ENCODE measurements at places on chromosomes 4 and X.

DNA sequence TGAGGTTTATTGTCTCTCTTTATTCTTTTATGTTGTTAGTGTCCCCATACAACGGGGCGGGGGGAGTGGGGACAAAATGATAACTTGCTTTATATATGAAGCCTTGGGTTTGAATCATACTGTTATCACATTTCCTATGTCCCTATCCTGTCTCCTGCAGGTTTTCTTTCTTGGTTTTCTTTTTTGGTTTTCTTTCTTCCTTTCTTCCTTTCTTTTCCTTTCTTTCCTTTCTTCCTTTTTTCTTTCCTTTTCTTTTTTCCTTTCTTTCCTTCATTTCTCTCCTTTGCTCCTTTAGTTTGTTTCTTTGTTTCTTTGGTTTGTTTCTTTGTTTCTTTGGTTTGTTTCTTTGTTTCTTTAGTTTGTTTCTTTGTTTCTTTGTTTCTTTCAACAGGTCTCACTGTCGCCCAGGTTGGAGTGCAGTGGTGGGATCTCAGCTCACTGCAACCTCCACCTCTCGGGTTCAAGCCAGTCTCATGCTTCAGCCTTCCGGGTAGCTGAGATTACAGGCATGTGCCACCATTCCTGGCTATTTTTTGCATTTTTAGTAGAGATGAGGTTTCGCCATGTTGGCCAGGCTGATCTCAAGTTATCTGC lies 4.8 kb downstream of the FMR1 start:
- DNase-seq, result no peak

DNA sequence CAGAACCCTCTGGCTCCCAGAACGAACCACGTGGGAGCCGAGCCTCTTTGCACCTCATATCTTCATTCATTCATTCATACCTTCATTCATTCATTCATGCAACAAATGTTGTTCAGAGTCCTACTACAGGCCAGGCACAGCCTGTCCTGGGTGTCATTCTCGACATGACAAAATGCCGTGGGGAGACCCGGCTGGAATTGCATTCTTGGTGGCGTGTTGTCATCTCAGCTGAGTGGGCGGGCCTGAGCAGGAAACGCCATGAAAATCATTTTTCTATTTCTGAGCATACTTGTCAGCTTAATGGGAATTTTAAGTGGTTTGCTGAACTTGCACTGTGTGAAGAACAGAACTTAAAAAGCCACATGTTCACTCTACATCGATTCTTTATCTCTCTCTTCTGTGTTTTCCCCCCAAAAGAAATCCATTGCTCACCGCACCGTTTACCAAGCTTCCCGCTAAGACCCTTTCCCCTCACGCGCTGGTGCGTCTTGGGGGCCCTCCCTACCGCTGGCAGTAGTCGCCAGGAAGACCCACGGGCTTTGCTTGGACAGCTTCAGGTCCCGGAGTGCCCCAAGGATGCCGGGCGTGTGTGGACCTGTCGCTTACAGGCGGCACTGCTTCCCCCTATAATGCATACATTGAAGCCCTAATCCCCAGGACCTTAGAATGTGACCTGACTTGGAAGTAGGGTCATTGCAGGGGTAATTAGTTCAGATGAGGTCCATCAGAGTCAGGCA lies 41.6 kb upstream of the HMX1 start:
- DNase-seq, result no peak

DNA sequence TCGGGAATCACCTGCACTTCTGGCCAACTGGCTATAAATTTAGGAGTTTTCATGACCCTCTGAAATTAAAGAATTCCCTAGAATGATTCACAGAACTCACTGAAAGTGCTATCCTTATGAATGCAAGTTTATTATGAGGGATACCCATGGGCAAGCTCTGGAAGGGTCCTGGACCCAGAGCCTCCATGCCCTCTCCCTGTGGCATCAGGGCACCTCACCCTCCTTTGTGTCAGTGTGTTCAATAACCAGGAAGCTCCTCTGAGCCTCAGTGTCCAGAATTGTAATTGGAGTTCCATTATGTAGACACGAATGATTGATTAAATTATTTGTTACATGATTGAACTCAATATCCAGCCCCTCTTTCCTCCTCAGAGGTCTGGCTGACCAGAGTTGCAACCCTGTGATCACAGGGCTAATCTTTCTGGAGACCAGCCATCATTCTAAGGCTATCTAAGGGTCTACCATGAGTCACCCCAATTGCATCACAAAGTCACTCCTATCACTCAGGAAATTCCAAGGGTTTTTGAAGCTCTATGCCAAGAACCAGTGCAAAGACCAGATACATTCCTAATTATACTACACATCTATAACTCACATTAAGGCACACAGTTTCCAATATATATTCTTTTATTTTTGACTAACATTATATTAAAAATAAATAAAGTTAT lies 8.9 kb downstream of the ANXA3 start:
- no peak for DNase-seq

GRCh38 chr4:127783026-127783769 lies 1.1 kb downstream of the HSPA4L start:
- DNase-seq, result no peak

DNA sequence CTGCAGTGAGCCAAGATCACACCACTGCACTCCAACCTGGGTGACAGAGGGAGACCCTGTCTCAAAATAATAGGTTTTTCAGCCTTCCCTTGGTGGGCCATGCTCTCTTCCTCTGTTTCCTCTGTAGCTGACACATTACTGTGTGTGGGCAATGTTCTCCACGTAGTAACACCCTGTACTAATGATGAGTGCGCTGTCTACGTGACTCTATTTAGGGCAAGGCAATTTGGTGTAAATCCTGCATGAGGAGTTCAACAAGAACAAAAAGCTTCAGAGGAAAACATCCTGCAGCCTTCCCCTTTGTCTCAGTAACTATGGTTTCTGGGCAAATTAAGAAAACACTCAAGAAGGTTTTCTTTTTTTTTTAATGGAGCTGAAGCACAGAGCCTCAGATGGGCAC lies 24.4 kb upstream of the JAKMIP1 start:
- DNase-seq, result no peak

DNA sequence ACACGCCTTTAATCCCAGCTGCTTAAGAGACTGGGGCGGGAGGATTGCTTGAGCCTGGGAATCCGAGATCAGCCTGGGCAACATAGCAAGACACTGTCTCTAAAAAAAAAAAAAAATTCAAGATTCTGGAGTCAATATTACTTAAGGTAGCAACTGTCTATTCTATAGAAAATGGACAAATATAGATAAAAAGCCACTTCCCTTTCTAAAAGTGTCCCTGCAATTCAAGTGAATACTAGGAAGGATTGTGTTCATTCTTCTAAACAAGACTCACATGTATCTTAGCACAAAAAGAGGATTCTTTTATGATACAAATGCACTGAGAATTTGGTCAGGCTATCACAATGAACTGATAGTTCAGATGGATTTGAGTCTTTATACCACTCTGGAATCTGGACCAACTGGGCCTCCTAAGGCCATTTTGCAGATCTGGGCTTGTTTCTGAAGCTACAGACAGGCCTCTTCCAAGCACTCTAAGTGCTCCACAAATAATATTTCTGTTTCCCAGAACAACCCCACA lies 7.0 kb downstream of the PKD2 start:
- DNase-seq, result no peak

DNA sequence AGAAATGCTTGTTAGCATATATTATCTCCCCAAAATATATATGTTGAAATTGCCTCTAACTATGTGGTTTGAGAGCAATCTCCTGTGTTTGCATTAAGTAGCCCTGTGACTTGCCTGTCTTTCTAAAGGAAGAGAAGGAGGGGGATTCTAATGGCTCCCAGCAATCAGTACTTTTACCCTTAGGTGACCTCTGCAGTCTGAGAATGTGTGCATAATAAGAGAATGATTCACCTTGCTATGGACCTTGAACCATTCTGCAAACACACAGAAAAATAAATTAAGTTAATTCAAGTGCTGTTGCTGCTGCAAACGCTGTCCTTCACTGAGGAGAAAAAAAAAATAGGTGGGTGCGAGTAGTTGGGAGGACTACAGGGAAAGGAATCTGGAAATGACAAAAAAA lies 322.2 kb downstream of the IQCM start:
- no peak for DNase-seq

- DNase-seq, result no peak
Observed at GRCh38 chrX:39983715-39984114, 114.0 kb downstream of the BCOR start.

DNA sequence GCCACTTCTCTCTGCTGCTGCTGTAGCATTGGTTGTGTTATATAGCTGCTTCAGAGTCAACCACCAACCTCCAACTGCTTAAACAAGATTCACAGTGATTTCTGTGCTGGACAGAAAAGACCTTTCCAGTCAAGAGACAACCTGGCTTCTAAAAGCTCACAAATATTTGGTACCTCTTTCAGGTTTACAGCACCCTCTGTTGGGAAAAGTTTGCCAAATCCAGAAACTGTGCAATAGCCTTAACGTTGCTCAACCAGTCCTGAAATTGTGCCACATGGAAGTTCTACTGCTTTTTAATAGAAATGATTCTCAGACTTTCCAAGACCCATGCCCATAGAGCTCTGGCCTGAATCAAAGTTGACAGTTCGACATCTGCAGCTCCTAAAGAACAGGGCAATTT lies 842.1 kb upstream of the HTR2C start:
- no peak for DNase-seq

GRCh38 chr4:140755774-140756318 lies 339 bp downstream of the TBC1D9 start:
- DNase-seq, result no peak

GRCh38 chr4:79163981-79164490 lies 161.8 kb downstream of the NAA11 start:
- DNase-seq, result no peak

DNA sequence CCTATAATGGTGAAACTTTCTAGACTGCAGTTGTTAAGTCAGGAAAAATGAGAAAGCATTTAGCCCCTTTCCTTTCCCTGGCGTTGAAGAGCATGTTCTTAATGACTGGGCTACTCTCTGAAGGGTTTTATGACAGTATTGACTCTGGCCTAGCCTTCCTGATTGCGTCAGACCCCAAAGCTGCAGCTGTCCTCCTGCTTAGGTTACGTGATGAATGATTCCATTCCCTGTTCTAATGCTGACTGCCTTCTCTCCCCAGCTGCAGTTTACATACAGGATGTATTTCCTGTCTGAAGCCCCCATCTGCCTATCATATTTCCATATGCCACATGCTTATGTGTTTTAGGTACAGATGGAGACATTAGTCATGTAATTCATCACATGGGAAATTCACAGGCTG lies 105.8 kb upstream of the EGFL6 start:
- DNase-seq, result no peak

DNA sequence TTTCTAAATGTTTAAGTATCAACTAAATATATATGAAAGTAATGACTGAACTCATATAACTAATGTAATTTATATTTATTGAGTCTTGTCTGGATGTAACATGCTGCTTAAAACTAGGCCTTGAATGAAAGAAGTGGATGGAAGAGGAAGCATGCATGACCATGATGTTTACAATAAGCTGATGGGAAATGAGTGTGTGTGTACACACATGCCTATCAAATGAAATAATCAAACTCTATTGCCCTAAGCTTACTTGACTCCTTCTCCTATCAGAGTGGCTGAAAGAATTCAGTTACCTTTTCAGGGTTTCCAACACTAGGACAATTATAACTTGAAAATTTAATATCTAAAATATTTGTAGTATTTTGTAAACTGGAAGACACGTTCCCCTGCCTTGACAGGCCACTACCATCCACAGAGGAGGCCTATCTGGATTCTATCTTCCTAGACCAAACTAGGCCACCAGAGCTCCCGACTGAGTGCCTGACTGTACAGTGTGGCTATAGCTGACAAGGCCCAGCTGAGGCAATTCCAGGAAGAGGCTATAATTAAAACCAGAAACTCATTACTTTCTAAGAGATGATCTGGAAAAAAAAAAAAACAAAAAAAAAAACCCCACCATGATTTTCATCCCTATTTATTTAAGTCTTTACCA lies 7.6 kb downstream of the ARSJ start:
- DNase-seq, result no peak

- no peak for DNase-seq
Observed at GRCh38 chr4:1081689-1082040, 31.7 kb downstream of the RNF212 start.

- DNase-seq, result no peak
Observed at GRCh38 chr4:161841759-161842158, 322.0 kb downstream of the FSTL5 start.

- no peak for DNase-seq
Observed at GRCh38 chrX:44484607-44485146, 58.0 kb downstream of the FUNDC1 start.

All from stimulated activated CD8-positive, alpha-beta memory T cell treated with anti-CD3 and anti-CD28 coated beads, Interleukin-7, amount 100 ng/mL, for 1 hour (primary cell).